Hematopoietic multipotent progenitor cell (in vitro differentiated cells): ENCODE measurements at places on chromosomes 7 and 10.

- DNase-seq = no peak
Observed at GRCh38 chr10:13360587-13360986, 12.5 kb upstream of the SEPHS1 start.

DNA sequence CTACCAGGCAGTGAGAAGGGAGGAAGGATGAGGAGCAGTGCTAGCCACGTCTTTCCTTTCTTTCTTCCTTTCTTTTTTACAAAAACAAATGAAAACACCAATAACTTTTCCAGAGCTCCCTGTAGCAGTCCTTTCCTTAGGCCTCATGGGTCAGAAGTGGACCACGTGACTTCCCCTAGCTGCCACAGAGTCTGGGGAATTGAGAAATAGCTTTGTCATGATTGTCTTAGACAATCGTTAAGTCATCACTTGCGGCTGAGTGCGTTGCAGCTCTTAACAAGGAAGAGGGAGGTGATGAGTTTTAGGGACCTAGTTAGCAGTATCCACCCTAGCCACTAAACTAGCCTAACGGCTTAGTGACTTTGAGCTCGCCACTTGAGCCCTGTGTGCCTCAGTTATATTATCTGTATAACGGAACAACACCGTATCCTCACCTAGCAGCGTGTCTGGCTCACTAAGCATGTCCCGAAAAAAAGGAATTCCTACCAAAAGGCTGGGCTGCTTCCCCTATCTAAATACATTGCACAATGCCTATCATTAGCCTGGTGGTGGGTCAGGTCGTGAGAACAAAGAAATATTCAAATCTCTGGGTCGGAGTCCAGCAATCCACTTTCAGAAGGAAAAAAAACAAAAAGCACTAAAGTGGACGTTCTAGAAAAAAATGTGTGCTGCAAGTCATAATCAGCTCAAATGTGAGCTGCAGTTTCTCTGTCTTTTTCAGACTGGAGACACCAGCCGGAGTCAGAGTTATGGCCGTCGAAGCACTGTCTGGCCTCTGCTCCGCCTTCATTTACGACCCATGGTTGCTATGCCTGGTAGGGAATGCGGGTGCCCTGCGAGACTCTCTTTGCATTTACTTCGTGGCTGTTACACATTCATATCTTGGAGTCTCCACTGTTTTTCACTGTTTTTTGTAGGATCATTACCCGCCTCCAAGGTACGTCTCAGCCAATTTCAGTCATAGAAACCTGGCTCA lies 338.5 kb upstream of the FOXK1 start:
- DNase-seq = no peak

- no peak for DNase-seq
Observed at GRCh38 chr10:21146436-21146789, 249.3 kb upstream of the NEBL start.

- peak; percentile 58 for DNase-seq
Observed at GRCh38 chr10:93386631-93387369, 95.3 kb downstream of the MYOF start.

GRCh38 chr10:78729800-78730199 lies 339.0 kb upstream of the ZMIZ1 start:
- no peak for DNase-seq

DNA sequence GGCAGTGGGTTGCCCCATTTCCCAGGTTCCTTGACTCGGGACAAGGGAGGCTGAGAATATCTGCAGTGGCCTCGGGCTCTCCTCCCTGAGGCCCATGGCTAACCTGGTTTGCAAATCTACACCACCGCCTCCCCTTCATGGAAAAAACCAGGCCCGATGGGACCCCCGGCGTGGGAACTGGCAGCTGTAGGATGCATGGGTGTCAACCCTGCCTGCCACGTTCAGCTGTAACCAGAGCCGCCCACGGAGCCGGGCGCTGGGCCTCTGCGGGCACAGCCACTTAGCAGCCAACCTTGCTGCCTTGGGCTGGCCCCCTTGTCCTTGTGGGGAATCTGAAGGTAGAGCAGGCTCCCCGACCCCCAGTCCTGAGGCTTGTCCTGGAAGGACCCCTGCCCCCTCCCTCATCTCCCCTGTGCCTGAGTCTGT lies 1.6 kb downstream of the PWWP2B start:
- DNase-seq = no peak

- DNase-seq = no peak
Observed at GRCh38 chr7:146359176-146359575, 242.6 kb downstream of the CNTNAP2 start.

DNA sequence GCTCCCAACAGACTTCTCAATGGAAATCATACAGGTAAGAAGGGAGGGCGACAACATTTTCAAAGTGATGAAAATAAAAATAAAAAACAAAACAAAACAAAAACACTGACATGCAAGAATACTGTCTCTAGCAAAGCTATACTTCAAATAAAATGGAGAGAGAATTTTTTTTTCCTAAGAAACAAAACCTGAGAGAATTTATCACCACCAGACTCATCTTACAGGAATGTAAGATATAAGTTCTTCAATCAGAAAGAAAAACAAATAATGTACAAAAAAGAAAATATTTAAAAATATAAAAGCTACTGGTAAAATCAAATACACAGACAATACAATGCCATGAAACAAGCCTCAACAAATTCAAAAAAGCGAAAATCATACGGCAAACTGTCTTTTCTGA lies 113.2 kb downstream of the NRBF2 start:
- no peak for DNase-seq

DNA sequence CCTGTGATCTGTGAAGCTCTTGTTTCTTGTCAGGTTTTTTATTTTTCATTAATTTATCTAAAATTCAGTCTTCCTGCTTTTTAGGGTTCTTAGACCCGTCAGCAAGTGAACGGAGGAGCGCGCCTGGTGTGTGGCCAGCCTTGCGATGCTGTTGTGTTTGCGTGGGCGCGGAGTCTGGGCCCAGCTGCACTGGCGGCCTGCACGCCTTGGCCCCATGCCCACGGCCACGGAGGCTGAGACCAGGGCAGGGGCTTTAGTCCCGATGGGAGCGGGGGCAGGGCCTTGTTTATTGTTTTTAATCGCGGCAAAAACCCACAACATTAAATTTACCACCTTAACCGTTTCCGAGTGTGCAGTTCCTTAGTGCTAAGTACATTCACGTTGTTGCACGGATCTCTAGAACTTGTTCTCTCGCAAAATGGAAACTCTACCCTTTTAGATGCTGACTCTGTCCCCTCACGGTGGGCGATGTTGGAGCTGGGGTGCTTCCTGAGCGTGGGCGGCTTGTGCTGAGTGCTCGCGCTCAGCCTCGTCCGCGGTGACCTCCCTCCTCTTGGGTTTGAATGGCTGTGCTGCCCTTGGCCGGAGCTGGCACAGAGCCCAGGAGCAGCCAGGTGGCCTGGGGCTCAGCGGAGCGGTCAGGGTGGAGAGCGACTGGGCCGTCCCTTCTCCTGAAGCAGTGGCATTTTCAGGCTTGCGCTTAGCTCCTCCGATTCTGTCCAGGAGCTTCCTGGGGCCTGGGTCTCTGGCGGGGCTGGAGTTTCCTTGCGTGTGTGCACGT lies 69.1 kb downstream of the INPP5A start:
- DNase-seq = no peak

DNA sequence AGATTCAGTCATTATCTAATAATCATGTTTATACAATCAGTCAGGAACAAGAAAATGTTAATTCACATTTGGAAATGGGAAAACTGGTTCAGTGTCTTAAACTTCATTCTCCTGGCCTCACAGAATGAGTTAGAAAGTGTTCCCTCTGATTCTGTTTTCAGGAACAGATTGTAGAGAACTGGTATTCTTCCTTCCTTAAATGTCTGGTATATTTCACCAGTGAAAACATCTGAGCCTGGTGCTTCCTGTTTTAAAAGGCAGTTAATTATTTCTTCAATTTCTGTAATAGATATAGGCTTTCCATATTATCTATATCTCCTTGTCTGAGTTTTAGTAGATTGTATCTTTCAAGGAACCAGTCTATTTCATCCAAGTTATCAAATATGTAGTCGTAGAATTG lies 97.1 kb upstream of the TMEM168 start:
- peak; percentile 14 for DNase-seq

GRCh38 chr7:156230576-156230975 lies 410.0 kb upstream of the RNF32 start:
- no peak for DNase-seq

GRCh38 chr10:18196806-18197550 lies 56.8 kb downstream of the CACNB2 start:
- no peak for DNase-seq

DNA sequence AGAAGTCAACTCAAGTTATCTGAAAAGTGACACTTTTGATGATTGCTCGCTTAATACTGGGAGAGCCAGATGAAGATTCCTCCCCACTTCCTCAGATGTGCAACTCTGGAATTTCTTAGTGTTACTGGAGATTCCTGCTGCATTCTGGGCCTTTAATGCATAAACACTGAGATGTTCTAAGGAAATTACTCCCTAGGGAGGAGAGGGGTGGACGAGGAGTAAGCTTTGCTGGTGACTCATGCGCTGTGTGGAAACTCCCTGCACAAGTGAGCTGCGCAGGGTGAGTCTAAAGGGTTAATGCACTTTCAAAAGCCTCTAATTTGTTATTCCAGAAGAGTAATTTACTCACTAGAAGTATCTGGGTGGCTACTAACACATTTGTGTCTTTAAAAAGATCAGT lies 46.3 kb downstream of the EGFR start:
- no peak for DNase-seq

DNA sequence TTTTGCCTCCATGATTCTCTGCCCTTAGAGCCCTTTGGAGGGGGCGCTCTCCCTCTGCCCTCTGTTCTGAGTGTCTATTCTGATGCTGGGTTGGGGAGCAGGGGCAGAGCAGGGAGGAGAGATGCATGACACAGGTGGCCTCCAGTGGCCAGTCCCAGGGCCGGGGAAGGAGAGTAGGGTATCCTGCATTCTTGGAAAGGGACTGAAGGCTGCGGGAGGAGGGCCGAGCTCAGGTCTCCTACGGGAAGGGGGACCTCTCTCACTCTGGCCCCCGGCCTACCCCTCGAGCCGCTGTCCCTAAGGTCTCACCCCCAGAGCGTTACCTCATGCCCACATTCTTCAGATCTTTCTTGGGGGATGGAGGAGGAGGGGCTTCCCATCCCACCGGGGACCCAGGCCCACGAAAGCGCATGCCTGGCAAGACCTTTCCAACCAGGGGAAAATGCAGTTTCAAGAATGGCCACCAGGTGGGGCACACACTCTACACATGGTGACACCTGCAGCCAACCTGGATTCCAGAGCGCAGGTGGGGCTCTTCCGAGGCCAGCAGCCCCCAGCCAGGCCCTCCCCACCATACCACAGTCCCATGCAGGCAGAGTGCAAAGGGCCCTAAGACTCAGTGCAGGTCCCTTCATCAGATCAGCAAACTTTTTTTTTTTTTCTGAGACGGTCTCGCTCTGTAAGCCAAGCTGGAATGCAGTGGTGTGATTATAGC lies 86.4 kb downstream of the MYL10 start:
- DNase-seq = peak; percentile 53

DNA sequence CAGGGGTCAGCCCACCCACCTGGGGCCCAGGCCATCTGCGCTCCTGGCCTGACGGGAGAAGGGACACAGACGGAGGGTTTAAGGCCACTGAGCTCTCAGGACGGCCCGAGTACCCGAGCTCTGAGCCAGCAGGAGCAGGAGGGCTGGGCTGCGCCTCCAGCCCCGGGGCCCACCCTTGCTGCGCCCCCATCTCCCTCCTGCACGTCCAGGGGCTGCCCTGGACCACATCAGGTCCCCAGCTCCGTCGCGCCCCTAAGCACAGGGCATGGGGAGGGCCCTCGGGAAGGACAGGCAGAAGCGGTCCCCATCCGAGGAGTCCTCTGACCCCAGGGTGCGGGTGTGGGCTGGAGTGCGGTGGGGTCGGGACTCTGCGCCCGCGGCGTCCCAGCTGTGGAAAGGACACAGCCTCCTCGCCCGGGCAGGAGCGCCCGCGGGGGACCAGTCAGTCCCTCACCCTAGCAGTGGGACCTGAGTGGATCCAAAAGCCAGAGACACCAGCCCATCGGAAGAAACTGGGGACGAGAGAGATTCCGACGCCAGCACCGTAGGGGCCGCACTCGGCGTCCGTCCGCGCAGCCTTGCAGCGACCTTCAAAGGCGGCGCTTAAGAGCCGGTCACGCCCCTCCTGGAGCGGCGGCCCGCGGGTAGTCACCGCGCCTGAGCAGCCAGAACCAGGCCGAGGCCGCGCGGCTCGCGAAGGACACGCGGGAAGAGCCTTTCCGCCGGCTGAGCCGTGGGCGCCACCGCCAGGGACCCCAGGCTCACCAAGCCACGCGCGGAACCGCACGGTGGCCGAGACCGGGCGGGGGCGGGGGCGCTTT lies 15.9 kb downstream of the CAMK2B start:
- no peak for DNase-seq

- DNase-seq = no peak
Observed at GRCh38 chr10:61153771-61154170, 209.8 kb upstream of the RHOBTB1 start.

DNA sequence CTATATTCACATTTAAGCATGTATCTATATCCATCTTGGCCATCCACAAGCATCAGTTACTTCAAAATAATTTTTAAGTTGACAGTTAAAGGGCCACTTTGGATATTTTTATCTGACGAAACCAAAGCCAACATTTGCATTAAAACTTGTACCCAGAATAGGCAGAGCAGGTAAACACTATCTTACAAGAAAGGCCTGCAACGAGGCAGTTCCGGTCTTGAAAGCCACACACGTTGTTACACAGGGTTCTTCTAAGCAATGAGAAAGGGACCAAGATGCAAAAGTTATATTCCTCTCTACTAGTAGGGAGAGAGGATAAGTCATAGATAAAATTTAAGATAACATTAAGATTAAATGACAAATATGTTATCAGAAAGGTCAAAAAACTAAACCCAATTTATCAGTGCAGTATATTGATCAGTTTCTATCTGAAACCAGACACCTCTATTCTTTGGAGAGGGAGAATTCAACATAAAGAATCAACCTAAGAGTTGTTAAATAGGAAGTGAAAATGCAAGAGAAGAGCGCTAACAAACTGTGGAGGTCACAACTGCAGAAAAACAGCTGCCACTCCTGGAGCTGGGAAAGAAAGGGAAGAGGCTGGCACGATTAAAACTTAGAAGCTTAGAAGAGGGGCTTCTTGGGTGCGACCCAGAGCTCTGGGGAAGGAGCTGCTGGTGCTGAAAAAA lies 701.3 kb downstream of the TNS3 start:
- no peak for DNase-seq

GRCh38 chr10:101032637-101033224 lies 1.7 kb downstream of the SFXN3 start:
- peak; percentile 92 for DNase-seq
